ENCODE measurements at places on chromosomes 11 and 22.
A peak's percentile ranks its signal among the peaks of the same experiment; 100 is the strongest.

GRCh38 chr22:45866646-45867117 is 110.3 kb downstream of the WNT7B start:
- DNase-seq: no peak

- no peak for DNase-seq
These were observed 6.3 kb downstream of the ZDHHC5 start for GRCh38 chr11:57674251-57674650.

DNA sequence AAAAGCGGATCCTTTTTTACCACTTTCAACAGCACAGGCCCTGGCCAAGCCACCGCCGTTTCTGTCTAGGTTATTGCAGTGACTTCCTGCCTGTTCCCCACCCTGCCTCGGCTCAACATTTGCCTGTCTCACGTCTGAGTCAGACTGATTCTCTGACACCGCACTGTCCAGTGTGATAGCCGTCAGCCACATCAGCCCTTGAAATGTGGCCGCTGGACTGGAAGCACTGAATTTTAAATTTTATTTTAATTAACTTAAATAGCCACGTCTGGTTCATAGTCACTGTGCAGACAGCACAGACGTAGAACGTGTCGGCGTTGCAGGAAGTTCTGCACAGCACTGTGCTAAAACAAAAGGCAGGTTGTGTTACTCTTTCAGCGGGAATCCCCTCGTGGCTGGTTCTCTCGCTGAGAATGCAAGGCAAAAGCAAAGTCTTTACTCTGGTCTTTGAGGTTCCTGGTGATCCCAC is 56.3 kb upstream of the ADSL start:
- no peak for DNase-seq

- no peak for DNase-seq
These were observed 9.6 kb downstream of the PLEKHA7 start for GRCh38 chr11:17004486-17005148.

- no peak for DNase-seq
These were observed 60.5 kb downstream of the HIPK3 start for GRCh38 chr11:33317662-33318061.

DNA sequence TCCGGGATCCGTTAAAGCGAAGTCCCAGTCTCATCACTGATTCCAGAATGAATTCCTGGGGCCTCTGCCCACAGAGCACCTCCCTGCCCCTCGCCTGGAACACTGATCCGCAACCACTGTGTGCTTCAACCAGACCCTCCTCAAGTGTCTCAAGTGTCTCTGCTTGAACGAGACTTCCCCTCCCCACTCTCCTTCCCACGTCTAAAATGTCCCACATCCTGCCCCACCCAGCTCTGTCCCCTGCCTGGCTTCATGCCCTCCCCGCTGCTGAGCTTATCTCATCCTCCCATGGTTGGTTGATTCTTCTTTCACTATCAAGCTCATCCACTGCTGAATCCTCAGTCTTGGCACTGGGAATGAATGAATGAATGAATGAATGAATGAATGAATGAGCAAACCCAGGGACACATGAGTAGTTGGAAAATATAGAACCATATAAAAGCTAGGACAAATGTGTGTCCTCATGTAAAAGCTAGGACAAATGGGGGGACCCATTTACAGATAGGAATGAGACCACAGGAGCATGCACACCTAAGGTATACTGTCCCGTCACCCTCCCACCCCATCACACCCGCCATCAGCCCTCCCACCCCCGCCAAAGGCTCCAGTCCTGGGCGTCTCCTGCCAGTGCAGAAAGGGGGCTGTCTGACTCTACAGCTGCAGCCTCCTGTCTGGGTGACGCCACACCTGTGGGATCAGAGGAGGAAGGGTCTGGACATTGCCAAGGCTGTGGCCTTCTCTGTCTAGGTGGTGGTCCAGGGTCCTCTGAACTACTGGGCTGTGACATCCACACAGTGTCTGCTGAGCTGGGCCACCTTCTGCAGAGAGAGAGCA is 71.4 kb upstream of the LINC01488 start:
- no peak for DNase-seq

- DNase-seq: no peak
These were observed 104.8 kb downstream of the MICAL2 start for GRCh38 chr11:12215181-12215593.

DNA sequence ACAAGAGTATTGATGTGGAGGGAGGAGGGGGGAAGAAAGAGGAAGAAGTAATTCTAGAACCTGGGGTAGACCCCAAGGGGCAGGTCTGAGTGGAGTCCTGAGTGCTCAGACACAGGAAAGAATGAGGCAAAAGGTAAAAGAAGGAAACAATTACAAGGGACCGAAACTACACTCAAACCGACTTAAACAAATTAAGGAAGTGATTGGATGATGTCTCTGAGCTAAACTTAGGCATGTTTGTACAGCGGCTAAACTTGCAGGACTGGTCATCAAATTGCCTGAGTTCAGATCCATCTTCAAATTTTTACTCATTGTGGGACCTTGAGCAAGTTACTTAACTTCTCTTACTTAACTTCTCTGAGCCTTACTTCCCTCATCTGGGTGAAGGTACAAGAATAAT is 86.3 kb upstream of the LRRC55 start:
- DNase-seq: no peak

DNA sequence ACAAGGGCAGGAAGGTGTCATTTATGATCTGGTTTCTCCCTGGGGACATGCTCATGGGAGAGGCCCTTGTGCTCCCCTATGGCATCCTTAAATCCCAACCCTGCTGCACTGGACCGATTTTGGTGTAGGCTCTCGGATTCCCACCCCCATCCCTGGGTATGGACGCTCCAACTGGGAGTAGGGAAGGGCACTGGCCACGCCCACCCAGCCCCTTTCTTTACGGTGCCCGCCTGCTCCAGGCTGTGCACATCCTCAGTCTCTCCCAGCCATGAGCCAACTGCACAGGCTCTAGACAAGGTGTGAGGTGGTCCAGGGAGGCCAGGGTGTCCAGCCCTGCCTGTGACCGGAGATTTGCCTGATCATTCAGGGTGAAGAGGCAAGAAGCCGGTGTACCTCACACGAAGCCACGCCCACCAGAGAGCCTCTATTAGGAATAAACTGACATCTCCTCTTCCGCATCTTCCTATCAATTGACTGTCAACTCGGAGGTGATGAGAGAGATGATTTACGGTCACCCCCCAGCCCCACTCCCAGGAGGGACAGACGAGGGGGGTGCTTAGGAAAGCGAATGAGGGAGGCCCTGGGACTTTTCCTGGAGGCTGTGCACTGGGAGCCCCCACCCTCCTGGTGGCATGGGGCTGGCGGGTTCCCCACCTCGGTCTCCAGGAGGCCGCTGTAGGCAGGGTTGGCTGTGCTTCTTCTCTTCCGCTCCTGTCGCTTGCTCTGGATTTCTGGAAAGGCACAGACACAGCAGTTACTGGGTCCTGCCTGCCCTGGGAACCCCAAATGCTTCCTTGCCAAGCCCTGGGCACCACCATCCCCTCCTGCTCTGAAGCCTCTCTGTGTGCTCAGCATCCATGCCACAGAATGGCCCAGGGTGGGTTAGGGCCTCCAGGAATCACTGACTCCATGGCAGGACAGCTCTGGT is 116.7 kb downstream of the PHF21B start:
- no peak for DNase-seq

- DNase-seq: no peak
These were observed 25.1 kb upstream of the CAVIN3 start for GRCh38 chr11:6345366-6345765.

- no peak for DNase-seq
These were observed 25.8 kb upstream of the NUCB2 start for GRCh38 chr11:17250561-17251350.

DNA sequence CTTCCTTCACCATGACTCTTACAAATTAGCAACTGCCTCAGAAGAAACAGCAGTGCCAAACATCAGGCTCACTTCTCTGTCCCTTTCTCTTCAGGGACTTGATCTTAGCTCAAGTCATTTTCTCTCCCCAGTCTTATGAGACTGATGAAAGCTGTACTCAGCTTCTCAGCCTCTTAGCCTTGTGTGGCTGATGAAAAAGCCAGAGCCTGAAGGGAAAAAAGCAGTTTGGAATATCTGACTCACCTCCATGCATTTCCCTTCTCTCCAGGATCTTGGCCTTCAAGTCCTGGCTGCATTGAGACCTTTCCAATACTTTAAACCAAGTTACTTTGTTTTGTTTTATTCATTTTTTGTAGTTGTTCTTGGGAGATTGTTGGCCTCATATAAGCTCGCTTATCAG is 195.9 kb downstream of the SPON1 start:
- DNase-seq: no peak

DNA sequence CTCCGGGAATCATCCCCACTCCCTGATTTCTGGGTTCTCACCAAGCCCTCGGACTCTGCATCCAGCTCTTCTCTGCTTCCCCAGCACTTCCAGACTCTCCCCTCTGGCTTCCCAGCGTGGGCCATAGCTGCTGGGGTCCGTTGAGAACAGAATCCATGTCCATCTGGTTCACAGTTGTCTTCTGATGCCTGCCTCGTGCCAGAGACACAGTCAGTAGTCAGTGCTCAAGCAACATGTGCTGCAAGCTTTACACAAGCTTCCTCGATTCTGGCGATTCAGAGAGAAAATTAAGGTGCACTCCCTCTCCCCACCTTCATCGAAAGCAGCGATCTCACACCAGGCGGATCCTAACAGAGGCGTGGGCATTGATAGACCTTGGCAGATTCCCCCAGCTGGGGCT is 495.5 kb downstream of the TBC1D22A start:
- no peak for DNase-seq

DNA sequence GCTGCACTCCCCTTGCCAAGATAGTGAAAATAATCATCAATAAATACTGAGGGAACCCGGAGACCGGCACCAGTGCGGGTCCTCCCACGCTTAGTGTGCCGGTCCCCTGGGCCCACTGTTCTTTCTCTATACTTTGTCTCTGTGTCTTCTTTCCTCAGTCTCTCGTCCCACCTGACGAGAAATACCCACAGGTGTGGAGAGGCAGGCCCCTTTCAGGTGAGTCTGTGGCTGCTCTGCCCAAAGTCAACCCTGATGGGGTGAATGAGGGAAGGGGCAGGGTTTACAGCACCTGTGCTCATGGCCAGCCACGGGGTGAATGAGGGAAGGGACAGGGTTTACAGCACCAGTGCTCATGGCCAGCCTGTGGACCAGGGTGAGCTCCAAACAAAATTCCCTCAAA is 4.7 kb downstream of the BET1L start:
- DNase-seq: no peak

GRCh38 chr11:130415731-130416529 is 12.5 kb downstream of the ADAMTS8 start:
- no peak for DNase-seq

DNA sequence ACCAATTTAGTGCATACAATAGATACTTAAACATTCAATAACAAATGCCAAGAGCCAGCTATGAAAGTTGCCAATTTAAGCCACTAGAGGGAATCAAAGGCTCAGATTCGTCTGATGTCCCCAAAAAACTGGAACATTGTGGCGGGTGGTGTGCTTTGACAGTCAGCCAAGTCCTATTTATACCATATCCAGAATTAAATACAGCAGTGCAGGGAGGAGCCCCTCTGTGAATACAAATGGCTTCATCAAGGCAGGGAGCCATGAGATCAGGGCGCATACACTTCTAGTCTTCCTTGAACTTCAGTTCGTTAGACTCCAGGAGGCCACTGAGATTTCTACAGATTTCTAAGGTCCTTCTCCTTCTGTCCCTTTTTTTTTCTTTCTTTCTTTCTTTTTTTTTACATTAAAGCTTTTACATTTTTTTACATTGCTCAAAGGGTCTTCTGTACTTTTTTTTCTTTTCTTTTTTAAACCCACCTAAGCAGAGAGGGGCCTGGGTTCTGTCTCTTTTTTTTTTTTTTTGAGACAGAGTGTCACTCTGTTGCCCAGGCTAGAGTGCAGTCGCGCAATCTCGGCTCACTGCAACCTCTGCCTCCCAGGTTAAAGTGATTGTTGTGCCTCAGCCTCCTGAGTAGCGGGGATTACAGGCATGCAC is 41.5 kb upstream of the HSPA8 start:
- DNase-seq: peak; percentile 49

GRCh38 chr11:33405834-33406602 is 148.8 kb downstream of the HIPK3 start:
- no peak for DNase-seq

GRCh38 chr22:31952094-31952401 is 7.7 kb downstream of the YWHAH start:
- no peak for DNase-seq

DNA sequence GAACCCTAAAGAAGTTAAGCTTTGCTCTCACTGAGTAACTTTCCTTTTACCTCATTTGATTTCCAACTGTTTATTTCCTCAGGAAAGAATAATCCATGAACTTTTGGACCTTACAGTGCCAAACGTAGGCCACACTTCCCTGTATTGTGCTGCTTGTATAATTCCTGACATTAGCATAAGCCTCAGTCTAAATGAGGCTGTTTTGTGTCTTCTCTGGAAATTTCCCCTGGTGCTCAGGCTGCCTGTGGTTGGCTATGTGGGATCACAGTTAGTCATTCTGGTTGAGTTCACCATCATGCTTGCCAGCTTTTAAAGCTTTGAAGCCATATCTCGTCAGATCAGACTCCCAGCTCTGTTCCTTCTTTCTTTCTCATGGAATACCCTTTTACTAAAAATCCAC is 107.0 kb downstream of the FAM76B start:
- no peak for DNase-seq

DNA sequence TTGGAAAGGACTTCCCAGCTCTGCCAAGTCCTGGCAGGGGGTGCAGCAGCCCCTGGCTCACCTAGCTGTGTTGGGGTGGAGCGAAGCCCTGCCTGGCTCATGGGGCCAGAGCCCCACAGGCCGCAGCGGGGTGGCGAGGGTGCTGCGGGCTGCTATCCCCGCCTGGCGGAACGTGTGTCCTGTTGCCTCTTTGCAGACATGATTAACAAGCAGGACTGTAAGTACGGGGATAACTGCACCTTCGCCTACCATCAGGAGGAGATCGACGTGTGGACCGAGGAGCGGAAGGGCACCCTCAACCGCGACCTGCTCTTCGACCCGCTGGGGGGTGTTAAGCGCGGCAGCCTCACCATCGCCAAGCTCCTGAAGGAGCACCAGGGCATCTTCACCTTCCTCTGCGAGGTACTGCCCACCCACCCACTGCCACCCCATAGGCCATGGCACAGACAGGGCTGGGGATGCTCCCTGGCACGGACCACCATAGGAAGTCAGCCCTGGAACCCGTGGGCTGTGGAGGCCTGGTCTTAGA is 35.9 kb upstream of the TEF start:
- no peak for DNase-seq

- no peak for DNase-seq
These were observed 44.0 kb downstream of the LIF start for GRCh38 chr22:30202531-30203006.

DNA sequence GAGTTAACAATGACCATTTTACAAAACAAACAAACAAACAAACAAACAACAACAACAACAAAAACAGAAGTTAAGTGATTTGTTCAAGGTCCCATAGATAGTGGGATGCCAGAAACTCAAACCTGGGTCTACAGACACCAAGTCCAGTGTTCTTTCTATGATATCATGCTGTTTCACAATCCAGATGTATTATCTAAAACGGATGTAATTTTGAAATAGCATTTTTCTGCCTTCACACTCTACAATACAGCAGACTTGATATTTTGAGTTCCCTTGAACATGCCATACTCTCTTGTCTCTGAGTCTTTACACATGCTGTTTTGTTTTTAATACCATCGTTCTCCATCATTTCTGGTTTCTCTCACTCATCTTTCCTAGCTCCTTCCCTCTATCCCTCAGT is 104.5 kb downstream of the RELT start:
- DNase-seq: no peak

- no peak for DNase-seq
These were observed 55.4 kb downstream of the PLEKHA7 start for GRCh38 chr11:16958833-16959232.

- DNase-seq: no peak
These were observed 1673.2 kb downstream of the LRRC4C start for GRCh38 chr11:39786281-39786680.

Measured in thoracic aorta (tissue), 2 donors.